ENCODE measurements at places on chromosomes 11 and 22. TPM values are rescaled to one million over a fixed set of nuclear protein-coding genes. Genes with fewer than 3 reads are reported as not detected.

Gene OR51G1
- total RNA-seq = not detected

Gene CLDN5
- total RNA-seq = not detected

Gene ISX
- 2.6 TPM for total RNA-seq

Gene XRRA1
- 12.3 TPM for total RNA-seq

Gene RCOR2
- total RNA-seq = 30.6 TPM

Gene OR6T1
- total RNA-seq = not detected

Gene PITPNM1
- total RNA-seq = 56.0 TPM

DNA sequence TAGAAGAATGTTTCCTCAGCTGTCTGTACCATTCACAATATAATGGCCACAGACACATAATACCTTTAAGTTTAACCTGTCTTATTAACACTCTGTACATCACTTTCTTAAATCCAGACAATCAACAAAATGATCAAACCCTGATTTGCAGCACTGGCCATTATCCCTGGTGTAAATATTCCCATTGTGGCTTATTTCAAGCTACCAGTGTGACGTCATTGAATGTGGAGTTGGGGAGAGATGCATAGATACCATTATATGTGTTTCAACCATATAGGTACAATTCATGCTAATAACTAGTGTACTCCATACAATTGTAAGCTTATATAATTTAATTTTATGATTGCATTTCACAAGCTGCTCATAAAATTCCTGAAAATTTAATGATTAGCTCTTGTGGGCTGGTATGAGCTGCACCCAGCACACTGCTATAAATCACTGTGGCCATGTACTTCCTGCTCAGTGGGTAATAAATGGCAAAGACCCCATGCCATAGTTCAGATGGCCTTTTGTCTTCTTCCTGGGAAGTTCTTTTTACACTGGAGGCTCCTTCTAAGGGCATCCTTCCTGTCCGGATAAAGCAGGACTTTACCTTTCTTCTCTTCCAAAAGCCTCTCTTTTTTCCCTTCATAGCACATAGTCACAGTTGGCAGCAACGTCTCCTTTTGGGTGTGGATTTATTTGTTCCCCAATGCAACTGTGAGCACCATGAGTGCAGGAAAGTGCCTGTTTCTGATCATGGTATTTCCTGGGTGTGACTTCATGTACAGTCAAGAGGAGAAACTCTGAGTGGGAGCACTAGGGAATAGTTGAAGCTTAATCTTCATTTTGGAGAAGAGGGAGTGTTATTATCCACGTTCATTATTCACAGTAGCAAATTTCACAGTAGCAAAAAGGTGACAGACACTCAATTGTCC, 87.8 kb downstream of the MIAT start:
- H3K4me1 ChIP-seq = no peaks in the 10 kb centered on the region
- H3K4me3 ChIP-seq = no peak overlapping the region
- peaks cover 6% of the 10 kb centered on the region for H3K36me3 ChIP-seq
- H3K27ac ChIP-seq = no peak overlapping the region
- DNase-seq = no peak
- no peaks in the 10 kb centered on the region for H3K27me3 ChIP-seq

- no peak overlapping the region for H3K4me3 ChIP-seq
- H3K4me1 ChIP-seq = no peaks in the 10 kb centered on the region
- no peaks in the 10 kb centered on the region for H3K27me3 ChIP-seq
- DNase-seq = no peak
- no peak overlapping the region for H3K27ac ChIP-seq
- no peaks in the 10 kb centered on the region for H3K36me3 ChIP-seq
These were observed 5.0 kb upstream of the OR52E6 start for GRCh38 chr11:5846701-5847100.

- DNase-seq = no peak
These were observed 17.5 kb downstream of the ATG16L2 start for GRCh38 chr11:72831521-72832300.

DNA sequence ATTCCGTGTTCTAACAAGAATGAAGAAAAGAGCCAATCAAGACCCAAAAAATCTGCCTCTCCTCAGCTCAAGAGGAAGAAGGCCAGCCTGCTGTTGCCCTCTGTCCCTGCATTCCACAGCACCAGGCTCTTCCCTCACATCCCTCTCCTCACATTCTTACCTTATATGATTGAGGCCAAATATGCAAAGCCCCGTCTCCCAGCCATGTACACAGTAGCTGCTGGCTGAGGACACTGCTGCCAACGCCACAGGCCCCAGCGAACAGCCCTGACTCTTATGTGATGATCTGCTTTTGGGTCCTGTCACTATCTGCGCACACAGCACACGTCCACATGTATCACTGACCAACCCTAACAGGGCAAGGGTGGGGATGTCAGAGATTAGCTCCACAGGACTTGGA, 60.2 kb downstream of the MICAL3 start:
- no peaks in the 10 kb centered on the region for H3K27me3 ChIP-seq
- no peak overlapping the region for H3K4me3 ChIP-seq
- H3K27ac ChIP-seq = peak overlapping the region; percentile 81

DNA sequence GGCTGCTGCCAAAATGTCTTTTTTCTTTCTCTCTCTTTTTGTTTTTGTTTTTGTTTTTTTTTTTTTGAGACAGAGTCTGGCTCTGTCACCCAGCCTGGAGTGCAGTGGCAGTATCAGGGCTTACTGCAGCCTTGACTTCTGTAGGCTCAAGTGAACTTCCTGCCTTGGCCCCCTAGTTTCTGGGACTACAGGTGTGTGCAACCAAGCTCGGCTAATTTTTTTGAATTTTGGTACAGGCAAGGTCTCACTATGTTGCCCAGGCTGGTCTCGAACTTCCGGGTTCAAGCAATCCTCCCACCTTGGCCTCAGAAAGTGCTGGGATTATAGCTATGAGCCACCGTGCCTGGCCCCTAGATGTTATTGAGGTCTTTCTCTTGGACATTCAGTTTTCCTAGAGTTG, 2.2 kb upstream of the DDX10 start:
- peaks cover 29% of the 10 kb centered on the region for H3K4me1 ChIP-seq
- H3K27me3 ChIP-seq = no peaks in the 10 kb centered on the region
- no peak for DNase-seq
- no peak overlapping the region for H3K27ac ChIP-seq
- no peak overlapping the region for H3K4me3 ChIP-seq
- no peaks in the 10 kb centered on the region for H3K36me3 ChIP-seq

DNA sequence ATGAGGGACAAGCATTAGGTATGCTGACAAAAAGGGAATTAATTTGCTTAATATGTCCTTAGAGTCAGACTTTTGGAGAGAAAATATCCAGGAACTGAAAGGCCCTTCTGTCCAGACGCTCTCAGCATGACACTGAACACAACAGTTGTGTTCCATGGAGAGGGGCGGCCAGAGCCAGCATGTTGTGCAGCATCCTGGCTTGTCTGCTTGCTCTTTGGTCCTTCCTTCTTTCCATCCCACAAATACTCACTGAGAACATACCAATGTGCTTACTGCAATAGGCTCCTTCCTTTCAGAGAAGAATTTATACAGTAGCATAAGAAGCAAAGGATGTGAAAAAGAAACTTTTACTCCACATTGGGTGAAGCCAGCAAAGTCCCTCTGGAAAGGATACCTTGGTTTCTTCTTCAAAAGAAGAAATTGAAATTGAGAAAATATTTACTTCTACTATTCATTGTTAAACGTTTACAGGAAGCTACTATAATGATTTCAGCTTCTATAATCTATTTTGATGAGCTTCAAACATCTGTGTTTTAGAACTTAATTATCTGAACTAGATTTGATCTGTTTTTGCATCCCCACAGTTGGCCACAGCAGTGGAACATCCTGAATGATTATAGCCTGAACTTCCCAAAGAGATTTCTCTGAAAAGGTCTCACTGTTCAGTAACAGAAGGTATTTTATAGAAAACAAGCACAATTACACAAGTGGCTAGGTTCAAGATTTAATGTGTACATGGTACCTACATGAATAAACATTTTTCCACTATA, 304.1 kb upstream of the PITPNB start:
- H3K4me1 ChIP-seq = peaks cover 5% of the 10 kb centered on the region
- no peaks in the 10 kb centered on the region for H3K27me3 ChIP-seq
- H3K4me3 ChIP-seq = no peak overlapping the region

DNA sequence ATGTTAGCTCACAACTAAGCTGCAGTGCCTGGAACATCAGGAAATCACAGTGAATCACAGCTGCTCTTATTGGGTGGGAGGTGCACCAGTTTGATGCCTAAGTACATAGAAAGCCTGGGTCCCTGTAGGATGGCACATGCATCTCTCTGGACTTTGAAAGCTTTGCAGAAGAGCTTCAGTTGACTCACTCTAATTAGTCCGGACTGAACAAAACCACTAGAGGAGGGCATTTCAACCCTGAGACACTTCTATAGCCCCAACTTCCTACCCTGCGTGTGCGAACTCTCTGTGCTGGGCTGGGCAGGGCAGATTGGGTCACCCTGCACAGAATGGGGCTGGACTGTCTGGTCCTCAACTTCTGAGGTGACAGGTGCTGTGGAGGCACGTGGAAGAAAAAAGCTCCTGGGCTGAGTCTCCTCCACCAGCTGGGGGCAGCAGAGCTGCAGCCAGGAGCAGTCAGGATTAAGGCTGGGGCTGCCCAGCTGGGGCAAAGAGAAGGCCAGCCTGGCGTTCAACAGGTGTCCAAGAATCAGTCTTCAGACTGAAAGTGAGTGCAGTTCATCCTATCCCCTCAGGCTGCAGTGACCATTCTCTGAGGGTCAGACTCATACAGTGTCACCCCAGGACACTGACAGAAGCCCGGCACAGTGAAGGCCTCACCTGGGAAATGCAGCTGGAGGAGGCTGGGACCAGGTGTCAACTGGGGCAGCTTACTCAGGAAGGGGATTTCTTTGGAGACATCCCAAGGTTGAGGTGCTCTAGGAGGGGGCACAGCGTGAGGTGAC, 22.1 kb downstream of the GGTLC2 start:
- no peak for DNase-seq
- no peak overlapping the region for H3K27ac ChIP-seq
- H3K4me1 ChIP-seq = no peaks in the 10 kb centered on the region
- H3K4me3 ChIP-seq = no peak overlapping the region

- no peak overlapping the region for H3K27ac ChIP-seq
- peaks cover 2% of the 10 kb centered on the region for H3K27me3 ChIP-seq
- H3K4me3 ChIP-seq = no peak overlapping the region
- DNase-seq = no peak
- H3K36me3 ChIP-seq = peaks cover 6% of the 10 kb centered on the region
These were observed 38.5 kb upstream of the COMT start for GRCh38 chr22:19903031-19903430.

GRCh38 chr11:34626393-34626792, 5.5 kb downstream of the EHF start:
- H3K27me3 ChIP-seq = peaks cover 20% of the 10 kb centered on the region
- H3K27ac ChIP-seq = no peak overlapping the region
- no peaks in the 10 kb centered on the region for H3K36me3 ChIP-seq
- H3K4me1 ChIP-seq = peaks cover 2% of the 10 kb centered on the region
- DNase-seq = no peak

DNA sequence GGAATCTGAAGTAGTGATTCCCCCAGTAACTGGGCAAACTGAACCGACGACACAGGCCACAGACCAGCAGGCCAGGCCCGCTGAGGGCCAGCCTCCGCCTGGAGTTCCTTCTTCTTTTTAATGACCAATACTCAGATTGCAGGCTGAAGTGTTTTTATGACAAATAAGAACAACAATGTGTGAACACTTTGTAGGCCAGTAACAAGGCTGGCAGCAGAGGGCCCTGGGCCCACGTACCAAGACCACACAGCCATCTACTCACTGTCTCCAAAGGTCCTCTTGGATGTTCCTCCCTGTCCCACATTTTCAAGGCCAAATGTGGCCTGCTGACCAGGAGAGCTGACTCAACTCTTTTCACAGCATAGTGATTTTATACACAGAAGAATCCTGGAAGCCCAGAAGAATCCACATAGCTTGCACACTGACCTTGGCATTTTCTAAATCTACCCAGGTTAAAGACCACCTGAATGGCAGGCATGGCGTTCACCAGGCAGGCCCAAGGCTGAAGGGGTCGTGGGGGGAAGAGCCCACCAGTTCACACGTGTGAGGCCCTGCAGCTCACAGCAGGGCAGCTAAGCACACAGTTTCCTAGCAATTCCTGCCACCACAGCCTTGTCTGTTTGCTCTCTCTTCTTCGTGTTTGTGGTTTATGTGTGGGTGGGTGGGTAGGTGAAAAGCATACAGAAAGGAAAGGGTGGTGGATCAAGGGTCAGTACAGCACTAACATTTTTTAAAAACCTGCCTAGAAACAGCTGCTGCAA, 13.3 kb downstream of the SMCO4 start:
- H3K27me3 ChIP-seq = no peaks in the 10 kb centered on the region
- H3K4me3 ChIP-seq = no peak overlapping the region
- peaks cover 10% of the 10 kb centered on the region for H3K4me1 ChIP-seq
- H3K36me3 ChIP-seq = no peaks in the 10 kb centered on the region
